Hippocampal formation (tissue), 2 donors: ENCODE measurements at places on chromosomes 6 and 20.

DNA sequence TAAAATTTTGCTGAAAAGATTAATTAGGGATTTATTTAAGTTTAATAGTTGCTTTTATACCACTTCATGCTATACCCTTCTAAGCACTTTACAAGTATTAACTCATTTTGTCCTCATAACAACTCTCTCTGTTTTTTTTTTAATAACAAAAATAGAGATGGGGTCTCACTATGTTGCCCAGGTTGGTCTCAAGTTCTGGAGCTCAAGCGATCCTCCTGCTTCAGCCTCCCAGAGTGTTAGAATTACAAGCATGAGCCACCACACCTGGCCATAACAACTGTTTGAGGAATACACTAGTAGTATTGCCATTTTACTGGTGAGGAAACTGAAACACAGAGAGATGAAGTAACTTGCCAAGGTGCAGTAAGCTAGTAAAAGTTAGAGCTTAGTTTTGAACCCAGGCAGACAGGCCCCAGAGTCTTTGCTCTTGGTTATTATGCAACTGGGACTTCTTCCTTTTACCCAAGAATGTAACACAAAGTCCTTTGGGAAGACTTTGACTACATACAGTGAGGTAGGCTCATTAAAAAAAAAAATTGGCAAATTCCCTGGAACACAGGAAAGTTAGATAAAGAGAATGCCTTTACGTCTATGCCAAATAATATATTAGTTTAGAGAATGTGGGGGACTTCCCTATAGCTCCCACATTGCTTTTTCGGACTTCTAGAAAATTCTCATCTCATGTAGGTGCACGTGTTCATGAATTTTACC, 11.4 kb downstream of the ANKS1A start:
- no peak for DNase-seq

GRCh38 chr6:53431704-53432103, 83.0 kb upstream of the ELOVL5 start:
- no peak for DNase-seq

GRCh38 chr6:161198176-161198575, 75.7 kb downstream of the AGPAT4 start:
- no peak for DNase-seq

DNA sequence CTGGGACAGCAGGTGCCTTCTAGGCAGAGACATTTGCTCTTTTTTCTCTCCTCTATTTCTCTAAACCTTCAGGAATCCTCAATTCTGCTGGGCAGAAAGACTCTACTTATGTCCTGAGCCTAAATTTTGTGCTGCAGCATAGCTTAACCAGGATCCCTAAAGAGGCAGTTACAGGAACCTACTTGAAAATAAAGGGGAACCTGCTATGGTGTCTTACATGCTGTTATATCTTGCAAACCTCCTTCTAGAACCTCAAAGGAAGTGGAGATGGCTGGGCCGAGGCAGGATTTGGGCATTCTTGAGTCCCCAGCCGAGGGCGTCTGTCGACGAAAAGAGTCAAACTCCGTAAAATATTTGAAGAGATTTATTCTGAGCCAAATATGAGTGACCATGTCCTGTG, 17.1 kb upstream of the GMNN start:
- no peak for DNase-seq

DNA sequence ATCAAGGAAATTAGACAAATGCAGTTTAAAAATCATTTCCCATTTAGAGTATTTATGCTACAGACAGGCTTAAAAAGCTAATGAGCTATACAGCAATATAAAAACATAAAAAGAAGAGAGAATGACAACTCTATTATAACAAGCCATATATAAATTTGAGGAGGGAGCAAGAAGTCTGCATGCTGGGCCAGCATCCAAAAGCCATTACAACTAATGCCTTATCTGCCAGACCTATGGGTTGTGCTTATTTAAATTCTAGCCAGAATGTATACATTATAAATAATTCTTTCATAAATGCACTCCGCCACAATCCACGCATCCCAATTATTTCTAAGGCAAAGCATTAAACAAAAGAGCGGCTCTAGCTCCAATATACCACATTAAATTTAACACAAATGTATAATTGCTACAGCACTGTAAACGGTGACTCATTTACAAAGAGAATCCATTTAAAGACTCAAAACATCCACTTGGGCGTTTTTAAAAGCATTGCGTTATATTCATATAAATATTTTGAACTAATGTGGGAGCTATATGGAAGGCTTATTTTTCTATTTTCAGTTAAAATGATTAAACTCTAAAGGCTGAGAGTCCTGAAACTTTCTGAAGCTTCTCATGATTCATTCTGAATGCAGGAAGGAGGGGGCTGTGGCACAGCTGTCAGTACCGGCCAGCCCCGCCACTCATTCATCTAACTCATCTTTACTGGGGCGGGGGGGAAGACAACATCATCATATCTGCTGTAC, 37.7 kb upstream of the RAB22A start:
- no peak for DNase-seq

GRCh38 chr6:31651602-31652191, 764 bp downstream of the BAG6 start:
- DNase-seq: no peak

- DNase-seq: peak; percentile 72
These were observed at the start of gene MMP24OS for GRCh38 chr20:35277531-35278395. TSS of gene MMP24OS (minus strand) at chr20:35278122. CDS start at chr20:35277929, 193 bp downstream.

DNA sequence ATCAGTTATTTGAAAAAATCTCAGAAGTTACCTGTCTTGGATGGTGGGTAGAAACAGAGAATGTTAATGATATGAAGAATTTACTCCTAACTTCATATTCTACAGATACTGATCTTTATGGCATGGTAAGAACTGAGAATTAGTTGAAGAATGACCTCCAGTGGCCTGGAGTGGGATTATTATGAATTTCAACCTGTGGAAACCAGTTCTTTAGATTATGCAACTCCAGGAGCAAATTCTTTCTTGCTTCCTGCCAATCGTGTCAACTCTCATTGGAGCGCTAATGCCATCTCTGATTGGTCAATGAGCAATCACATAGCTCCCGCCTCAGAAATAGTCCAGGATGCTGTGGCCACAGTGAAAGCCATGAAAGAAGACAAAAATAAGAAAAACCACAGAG, 40.6 kb downstream of the LYRM2 start:
- DNase-seq: no peak

DNA sequence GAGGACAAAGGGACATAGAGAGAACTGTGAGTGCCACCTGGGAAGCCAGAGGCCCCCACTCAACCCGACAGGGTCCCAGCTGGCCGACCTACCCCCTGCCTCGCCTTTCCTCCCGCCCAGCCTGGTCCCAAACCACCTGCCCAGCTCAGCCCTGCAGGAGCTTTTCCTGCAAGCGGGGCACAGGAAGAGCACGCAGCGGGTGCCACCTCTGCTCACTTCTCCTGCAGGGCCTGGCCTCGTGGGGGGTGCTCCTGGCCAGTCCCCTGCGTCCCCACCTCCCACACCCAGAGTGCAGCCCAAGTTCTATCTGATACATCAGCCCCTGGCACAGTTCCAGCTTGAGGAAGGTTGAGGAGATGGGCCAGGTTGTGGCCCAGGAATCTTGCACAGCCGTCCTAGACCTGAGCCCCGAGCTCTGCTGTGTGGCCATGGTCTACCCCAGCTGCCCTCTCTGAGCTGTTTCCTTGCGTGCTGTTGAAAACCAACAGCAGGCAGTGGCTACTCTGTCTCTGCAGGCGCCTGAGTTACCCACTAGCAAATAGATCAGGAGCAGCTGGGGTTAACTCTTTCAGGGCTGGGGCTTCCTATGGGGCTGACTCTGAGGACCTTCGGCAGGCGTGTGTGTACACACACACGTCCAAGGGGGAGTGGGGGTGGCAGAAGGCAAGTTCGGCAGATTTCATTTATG, 1.7 kb downstream of the NECAB3 start:
- peak; percentile 8 for DNase-seq

GRCh38 chr20:17806739-17807441, 107.1 kb downstream of the BANF2 start:
- peak; percentile 34 for DNase-seq

DNA sequence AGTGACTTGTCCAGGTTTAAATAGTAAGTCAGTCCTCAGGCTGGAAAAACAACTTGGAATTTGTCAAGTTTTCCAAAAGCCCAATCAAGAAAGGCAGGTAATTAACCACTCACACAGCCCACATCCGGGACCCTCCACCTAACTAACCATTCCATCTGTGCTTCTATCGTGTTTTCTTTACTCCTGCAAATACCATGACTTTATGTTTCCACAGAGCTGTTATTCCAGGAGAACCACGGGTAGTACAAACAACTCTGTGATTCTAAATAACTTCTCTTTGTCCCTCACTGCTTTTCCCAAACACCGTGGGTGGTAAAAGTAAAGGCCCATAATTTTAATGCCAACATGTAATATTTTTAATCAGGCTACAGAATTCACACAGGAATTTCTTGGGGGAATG, 49.6 kb upstream of the NT5E start:
- no peak for DNase-seq

DNA sequence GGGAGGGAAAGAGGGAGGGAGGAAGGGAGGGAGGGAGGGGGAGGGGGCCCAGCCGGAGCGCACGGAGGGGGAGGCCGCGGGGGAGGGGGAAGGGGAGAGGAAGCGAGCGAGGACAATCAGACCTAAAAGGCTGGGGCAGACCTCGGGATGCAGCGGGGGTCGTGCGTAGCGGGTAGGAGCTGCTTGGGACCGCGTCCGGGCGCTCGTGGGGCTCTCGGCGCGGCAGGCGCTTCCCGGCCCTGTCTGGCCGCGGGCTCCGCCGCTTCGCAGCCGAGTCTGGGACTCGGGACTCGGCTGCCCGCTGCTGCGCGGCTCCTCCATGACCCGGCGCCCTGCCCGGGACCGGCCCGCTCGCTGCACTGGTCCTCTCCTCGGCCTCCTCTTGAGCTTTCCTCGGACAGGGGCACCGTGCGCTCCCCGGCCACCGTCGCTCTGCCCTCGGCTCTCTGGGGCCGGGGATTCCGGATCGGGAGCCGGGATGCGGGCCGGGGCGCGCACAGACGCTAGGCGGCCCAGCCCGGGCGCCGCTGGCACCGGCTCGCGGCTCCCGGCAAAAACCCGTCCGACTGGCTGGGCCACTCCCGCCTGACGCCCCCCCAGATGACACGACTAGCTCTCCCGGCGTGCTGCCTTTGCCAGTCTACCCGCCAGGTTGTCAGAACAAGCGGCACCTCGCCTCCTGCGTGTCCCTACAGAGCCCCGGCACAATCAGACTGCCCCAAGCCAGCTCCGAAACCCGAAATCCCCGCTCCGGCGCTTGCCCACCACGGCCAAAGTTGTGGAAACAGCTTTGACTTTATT, 2.2 kb downstream of the TFAP2A start:
- no peak for DNase-seq

DNA sequence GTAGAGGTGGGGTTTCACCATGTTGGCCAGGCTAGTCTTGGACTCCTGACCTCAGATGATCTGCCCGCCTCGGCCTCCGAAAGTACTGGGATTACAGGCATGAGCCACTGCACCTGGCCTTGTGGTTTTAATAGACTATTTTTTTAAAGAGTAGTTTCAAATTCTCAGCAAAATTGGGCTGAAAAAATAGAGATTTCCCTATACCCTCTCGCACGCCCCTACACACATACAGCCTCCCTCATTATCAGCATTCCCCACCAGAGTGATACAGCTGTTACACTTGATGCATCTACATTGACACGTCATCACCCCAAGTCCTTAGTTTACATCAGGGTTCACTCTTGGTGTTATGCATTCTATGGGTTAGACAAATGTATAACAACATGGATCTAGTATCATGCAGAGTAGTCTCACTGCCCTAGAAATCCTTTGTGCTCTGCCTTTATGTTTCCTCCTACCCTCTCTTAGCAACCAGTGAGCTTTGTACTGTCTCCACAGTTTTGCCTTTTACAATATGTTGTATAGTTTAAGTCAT, 103.6 kb downstream of the CDYL start:
- DNase-seq: no peak

DNA sequence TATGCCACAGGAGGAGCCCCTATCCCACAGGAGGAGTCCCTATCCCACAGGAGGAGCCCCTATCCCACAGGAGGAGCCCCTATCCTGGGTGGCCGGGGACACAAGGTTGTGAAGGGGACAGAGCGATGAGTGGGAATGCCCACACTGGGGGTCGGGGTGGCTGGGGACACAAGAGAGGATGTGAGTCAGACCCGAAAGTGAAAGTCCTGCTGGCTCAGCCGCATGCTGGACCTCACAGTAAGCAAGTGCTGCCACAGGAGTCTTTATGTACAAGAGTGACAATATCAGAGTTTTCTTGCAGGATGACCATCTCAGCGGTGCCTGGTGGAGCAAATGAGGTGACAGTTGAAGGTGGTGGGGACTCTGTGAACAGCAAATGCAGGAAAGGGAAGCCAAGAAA, 93.7 kb downstream of the PSMB1 start:
- no peak for DNase-seq

DNA sequence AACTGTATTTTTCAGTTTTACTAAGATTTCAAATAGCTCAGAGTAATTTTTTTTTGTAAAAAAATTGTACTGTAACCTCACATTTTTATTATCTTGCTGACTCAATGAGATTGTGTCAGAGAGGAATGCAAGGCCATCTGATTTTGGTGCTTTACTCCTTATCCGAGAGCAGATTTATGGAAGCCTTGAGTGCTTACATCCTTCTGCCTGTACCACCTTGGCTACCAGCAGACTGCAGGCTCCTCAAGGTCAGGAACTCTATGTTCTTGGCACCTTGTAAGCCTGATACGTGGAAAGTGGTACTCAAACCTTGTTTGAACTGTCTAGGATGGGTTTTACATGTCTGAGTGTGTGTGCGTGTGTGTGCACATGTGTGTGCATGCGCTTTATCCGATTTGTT, 80.1 kb upstream of the MLIP start:
- DNase-seq: no peak

DNA sequence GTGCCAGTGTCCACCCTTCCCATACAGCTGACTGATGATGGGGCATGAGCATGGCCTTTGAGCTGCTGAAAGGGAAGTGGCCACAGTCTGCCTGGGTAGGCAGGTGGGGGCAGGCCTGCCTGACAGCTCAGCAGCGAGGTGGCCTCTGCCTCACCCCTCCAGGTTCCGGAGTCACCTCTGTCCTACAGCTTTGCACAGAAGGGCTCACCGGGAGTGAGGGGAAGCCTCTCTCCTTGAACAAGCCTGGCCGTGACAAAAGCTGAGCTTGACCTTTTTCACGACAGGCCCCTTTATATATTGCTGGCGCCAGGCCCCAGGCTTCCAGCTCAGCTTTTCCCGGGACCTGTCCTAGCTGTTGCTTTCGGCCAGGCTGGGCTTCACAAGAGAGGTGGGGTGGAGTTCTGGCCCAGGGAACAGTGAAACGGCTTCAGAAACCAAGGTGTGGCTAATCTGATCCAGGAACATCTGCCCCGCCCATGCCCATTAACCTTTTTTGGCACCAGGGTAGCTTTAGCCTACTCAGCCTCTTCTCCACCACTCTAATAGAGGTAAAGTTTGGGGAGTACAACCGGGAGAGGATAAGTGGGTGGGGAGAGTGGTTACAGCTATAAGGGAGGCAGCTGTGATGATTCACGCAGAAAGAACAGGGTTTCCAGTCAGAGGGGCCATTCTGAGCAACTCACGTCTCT, 42.9 kb downstream of the C6orf132 start:
- DNase-seq: no peak
